KBM-7 (cell line): ENCODE measurements at places on chromosomes 16 and 17.

DNA sequence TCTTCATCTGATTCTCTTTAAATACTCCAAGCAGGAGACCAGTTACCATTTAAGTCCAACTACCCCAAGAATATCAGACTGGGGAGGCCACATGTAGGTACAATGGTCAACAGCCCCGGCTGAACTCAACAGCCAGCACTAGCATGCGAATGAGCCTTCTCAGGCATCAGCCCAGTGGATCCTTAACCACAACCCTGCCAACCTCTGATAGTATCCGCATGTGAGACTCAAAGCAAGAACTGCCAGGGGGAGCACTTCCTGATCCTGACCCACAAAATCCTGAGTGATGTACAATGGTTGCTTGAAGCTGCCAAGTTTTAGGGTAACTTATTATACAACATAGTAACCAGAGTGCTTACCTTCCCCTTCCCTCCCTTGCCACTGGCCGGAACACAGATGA, 4.0 kb downstream of the PYY start:
- DNase-seq: peak; percentile 28

- peak; percentile 57 for DNase-seq
Observed at GRCh38 chr17:3447625-3448024, 14.0 kb upstream of the OR1E2 start.

DNA sequence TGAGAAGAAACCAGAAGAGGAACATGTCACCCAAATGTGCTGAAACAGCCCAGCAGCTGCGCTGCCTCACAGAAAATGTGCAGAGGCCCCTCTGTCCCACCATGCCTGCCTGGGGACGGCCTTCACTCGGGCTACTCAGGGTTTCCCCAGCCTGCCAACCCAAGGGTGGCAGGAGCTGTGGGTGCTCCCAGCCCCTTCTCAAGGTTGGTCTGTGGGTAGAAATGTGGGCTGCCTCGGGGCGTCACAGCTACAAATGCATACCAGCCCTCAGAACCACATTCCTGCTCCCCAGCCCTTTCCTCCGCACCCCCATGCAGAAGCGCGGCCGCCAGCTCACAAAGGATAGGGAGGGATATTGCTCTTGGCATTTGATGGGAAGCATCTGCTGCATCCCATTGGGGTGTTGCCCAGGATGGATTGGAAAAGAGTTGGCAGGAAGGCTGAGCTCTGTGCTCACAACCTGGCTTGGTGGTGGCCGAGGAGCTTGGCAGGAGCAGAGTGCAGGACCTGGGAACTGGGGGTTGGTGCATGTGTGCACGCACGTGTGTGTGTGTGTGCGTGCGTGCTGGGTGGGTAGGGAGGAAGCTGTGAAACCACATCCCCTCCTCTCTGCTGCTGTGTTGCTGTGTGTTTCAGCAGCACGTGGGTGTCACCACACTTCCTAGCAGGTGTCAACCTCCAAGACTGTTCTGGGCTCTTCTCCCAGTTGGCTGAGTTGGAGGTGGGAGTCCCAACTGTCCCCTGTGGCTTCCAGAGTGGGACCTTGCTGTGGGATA, 304.4 kb downstream of the SEC14L1 start:
- peak; percentile 91 for DNase-seq

- no peak for DNase-seq
Observed at GRCh38 chr16:73093146-73094144, 45.5 kb upstream of the ZFHX3 start.

DNA sequence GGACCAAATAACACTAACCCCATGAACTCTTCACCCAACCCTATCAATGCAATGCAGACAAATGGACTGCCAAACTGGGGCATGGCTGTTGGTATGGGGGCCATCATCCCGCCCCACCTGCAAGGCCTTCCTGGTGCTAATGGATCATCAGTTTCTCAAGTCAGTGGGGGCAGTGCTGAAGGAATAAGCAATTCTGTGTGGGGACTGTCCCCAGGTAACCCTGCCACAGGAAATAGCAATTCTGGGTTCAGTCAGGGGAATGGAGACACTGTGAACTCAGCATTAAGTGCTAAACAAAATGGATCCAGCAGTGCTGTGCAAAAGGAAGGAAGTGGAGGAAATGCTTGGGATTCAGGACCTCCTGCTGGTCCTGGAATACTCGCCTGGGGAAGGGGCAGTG, 78.9 kb downstream of the TMC6 start:
- DNase-seq: no peak

DNA sequence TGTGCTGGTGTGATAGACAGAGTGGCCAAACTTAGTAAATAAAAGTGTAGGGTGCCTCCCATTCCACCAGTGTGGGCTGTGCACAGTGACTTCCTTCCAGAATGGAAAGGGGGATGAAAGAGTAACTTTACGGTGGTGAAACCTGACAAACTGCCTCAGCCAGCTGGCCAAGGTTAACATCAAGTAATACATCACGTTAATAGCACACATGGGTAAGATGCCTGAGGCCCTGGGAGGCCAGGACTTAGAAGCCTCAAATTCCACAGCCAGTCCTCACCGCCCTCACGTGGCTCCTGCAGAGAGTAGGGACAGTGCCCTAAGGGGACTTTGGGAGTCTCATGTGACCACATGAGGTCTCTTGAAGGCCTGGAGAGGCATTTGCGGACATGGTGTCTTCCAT, 14.1 kb downstream of the RMI2 start:
- DNase-seq: no peak

DNA sequence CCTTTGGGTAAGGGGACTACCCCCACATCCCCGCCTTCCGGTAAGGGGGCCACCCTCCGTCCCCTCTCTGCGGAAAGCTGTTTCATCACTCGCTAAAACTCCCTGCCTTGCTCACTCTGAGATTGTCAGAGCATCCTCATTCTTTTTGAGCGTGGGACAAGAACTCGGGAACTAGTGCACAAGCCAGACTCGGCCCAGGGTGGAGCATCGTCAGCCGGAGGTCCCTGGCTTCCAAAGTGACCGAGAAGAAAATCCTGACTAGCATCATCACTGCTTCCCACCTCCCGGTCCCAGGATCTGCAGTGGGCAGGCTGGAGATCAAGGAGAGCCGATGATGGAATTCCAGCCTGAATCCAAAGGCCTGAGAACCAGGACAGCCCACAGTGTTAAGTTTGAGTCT, 380.3 kb downstream of the SEC14L1 start:
- no peak for DNase-seq

DNA sequence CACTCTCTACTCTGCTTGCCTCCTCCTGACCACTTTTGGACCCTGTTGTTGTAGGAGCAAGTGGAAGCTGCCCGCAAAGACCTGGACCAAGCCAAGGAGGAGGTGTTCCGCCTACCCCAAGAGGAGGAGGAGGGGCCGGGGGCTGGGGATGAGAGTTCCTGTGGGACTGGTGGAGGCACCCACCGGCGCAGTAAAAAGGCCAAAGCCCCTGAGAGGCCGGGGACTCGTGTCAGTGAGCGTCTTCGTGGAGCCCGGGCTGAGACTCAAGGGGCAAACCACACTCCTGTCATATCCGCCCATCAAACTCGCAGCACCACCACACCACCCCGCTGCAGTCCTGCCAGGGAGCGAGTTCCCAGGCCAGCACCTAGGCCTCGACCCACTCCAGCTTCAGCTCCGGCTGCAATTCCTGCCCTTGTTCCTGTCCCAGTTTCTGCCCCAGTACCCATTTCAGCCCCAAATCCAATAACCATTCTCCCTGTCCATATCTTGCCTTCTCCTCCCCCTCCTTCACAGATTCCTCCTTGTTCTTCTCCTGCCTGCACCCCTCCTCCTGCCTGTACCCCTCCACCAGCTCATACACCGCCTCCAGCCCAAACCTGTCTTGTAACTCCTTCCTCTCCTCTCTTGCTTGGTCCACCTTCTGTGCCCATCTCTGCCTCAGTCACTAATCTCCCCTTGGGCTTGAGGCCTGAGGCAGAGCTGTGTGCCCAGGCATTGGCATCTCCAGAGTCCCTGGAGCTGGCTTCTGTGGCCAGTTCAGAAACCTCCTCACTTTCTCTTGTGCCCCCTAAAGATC, 11.0 kb upstream of the PHKG2 start:
- DNase-seq: no peak

DNA sequence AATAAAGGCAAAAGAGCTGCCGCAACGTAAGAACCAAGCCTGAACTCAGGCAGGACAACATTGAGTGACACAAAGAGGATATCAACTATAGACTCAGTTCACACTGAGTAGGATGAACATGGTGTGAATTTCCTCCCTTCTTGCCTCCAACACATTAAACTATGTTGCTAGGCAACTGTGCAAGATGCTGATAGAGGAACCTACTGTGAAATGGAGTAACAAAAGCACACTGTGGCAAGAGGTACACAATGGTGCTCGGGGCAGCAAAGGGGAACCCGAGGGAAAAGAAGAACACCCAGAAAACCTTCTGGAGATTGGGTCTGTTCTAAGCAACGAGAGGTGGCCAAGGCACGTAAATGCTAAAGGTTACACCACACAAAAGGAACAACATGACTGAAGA, 34.1 kb downstream of the GRB2 start:
- DNase-seq: peak; percentile 41

DNA sequence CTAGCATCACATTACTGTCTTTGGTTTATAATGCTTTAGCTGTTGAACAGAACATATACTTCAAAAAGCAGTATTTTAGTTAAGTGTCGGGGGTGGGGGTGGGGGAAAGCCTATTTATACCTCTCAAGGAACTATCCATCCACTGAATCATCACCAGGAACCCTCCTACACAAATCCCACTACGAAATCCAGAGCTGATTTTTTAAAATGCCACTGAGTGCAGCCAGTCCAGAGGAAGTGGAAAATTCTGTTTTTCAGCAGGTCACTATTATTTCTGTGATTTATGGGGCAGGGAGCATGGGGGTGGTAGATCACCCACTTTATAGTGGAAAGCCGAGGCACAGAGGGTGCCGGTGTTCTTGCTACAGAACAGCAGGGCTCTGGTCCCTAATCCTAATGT, 284.1 kb downstream of the SOX9 start:
- DNase-seq: no peak

DNA sequence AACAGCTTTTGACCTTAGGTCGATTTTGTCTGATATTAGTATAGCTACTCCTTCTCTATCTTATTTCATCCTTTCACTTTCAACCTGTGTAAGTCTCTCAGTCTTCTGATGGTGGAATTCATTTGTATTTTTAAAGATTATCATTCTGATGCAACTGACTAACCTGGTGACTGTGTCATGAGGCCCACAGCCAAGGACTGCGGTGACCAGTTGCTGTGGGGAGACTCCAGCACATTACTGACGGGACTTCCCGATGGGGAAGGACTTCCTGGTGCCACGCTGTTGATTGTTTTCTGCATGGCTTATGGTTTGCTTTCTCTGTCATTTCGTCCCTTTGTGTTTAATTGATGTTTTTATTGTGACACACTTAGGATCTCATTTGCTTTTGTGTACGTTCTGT, 34.2 kb downstream of the RMI2 start:
- DNase-seq: no peak

- DNase-seq: no peak
Observed at GRCh38 chr16:10902999-10903398, 26.0 kb downstream of the CIITA start.

DNA sequence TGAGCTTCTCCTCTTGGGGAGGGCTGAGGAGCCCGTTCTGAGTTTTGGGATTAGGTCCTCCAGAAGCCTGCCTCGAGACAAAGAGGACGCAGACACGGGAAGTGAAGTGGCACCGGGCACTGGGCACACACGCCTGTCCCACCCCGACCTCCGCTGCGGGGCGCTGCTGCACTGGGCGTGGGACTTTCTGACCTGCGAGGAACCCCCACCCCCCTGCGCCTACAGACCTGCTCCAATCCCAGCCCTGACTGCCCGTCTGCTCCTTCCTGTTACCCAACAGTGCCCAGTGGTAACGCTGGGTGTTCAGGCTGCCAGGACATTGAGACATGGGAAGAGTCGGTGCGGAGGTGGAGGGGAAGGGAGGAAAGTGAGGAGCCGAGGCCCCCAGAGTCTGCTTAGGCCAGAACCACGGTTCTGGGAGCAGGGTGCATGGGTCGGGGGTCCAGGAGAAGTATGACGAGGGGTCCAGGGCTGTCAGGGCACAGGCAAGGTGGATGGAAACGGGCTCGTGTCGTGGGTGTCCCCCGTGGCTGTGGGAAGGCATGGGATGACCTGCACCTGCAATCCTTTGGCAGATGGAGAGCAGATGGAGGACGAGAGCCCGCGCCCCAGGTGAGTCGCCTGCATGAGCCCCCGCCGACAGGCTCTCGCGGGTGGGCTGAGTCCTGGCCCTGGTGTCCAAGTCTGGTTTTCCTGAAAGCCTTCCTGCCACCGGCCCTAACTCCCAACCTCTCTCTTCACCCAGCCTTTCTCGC, 112.0 kb upstream of the CREBBP start:
- no peak for DNase-seq

GRCh38 chr16:11354733-11355574, 9.7 kb downstream of the RMI2 start:
- peak; percentile 92 for DNase-seq

GRCh38 chr17:66412857-66413558, 110.6 kb downstream of the PRKCA start:
- DNase-seq: no peak

GRCh38 chr16:66484453-66485213, 57.5 kb downstream of the BEAN1 start:
- no peak for DNase-seq

DNA sequence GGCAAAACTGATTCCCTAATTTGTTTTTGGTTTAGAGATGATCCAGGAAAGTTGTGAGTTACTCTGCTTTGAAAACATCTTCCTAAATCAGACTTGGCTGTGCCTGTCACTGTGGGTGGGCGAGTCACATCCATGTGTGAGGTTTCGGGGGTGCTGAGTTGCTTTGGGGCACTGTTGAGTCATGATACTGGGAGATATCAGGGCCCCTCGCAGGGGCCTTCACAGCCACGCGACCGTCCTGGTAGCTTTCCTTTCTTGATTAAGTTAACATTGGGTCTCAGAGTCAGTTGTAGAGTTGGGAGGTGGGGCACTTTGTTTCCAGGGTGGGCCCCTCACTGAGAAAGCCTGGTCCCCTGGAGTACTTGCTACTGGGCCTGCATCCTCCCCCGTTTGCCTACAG, 58.3 kb upstream of the LGALS9 start:
- no peak for DNase-seq

- no peak for DNase-seq
Observed at GRCh38 chr17:81931557-81932332, 4.2 kb upstream of the MAFG start.

DNA sequence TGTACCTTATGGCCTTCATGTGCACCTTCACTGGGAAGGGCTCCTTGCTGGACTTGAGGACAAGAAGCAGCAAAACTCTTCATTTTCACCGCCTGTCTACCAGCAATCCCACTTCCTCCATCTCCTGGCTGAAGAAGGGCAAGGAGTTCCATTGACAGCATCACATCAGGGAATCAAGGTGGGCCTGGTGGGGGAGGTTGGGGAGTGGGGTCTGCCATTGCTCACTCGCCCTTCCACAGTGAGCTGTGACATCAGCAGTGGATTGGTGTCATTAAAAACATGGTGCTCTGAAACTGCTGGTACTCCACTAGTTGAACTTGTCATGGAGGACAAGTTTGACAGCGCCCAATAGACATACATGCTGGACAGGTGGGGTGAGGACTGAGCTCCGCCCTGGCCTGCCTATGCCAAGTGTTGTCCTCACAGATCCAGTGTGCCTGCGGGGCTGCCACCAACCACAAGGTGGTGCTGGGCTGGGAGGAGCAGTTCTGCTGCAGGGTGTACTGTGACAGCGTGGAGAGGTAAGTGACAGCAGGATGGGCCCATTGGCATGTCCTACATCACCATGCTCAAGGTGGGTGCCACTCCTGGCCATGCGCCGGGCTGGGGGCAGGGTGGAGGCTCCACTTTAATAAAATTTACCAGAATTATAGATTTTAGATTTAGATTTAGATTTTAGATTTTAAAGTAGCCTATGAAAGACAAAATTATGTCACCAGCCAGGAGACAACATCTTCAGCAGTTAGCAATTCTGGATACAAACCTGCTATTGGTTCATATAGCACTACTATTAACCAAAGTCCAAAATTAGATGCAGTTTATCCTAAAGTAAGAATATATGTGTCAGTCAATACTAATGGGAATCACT, 1729.1 kb downstream of the TP53TG3F start:
- peak; percentile 14 for DNase-seq

- DNase-seq: no peak
Observed at GRCh38 chr17:76797241-76797840, 59.4 kb downstream of the MFSD11 start.
